Muscle of leg (tissue), 16 donors: ENCODE measurements at places on chromosomes 11 and 22. TPM values are rescaled to one million over a fixed set of nuclear protein-coding genes. Genes with fewer than 3 reads are reported as not detected.
A peak's percentile ranks its signal among the peaks of the same experiment; 100 is the strongest.

ZFP91 gene
- total RNA-seq = 31.2 TPM

SGSM1 gene
- 0.13 TPM for total RNA-seq

DNA sequence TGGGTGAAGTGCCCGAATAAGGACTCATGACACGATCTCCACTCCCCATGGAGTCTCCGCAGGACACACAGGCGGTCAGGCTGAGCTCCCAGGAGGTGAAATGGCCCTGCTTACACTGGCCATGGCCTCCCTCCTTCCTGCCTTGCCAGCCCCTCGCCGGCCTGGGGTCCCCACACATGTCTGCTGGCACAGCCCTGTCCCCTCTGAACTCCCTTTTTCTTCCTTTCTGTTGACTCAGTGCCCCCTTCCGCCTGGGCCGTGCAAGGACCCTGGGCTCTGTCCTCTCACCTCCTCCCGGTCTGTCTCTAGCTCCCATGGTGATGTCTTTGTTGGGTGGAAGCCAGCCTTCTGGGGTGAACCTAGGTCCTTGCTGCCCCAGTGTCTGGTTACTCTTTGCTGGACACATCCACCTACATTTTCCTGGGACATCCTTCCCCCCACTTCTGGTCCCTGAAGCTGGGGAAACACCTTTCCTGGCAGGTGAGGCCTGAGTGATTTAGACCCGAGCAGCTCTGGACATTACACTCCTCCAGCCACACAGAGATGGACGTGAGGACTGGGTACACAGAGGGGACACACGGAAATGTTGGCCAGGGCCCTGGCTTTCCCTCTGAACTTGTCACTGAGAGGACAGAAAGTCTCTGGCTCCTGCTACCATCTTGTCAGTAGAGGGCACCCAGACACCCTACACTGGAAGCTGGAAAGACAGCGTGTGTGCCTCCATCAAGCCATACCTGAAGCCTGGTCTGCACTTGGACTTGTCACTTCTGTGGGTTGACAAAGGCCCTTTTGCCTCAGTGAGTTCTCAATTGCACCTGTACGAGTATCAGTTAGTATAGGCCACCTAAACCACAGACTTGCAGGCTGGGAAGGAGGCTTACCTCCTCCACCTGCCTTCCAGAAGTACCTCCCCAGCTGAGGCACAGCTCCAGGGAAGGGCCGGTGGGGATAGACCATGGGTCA lies 864.3 kb downstream of the TBC1D22A start:
- DNase-seq = no peak

- DNase-seq = peak; percentile 34
Measured at GRCh38 chr11:3808861-3809623, 682 bp downstream of the PGAP2 start.

DNA sequence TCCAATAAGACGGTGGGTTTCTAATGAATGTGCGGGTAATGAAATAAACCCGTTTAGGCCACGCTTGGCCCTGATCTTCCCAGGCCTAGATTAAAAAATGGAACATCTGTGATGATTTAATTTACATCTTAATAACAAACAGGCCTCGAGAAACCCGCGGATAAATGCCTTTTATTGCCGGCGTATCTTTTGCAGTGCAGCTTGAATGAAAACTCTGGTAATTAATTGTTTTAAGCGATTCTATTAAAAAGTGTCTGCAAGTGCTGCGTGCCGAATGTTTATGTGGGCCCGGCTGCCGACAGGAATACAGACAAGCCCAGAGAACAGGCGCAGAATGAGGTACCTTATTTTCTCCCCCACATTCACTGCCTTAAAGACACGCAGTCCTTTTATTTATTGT lies 420.7 kb downstream of the MN1 start:
- DNase-seq = no peak

DNA sequence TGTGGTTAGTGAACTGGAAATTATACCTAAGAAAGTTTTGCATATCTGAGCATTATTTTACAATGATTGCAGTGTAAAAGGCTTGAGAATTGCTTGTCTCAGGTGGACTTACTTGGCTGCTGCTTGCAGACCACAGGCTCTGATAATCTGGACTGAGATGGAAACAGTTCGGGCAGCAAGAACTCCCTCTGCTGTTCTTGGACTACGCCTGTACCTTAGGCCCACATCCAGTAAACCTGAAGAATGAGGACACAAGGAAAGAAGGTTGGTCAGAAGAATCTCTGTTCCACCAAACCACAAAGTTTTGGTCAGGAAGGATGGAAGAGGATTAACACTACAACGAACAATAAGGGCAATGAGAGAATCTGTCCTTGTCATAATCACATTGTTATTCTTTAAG lies 80.1 kb downstream of the C2CD3 start:
- DNase-seq = no peak
